ENCODE measurements at places on chromosomes 16 and 17.

DNA sequence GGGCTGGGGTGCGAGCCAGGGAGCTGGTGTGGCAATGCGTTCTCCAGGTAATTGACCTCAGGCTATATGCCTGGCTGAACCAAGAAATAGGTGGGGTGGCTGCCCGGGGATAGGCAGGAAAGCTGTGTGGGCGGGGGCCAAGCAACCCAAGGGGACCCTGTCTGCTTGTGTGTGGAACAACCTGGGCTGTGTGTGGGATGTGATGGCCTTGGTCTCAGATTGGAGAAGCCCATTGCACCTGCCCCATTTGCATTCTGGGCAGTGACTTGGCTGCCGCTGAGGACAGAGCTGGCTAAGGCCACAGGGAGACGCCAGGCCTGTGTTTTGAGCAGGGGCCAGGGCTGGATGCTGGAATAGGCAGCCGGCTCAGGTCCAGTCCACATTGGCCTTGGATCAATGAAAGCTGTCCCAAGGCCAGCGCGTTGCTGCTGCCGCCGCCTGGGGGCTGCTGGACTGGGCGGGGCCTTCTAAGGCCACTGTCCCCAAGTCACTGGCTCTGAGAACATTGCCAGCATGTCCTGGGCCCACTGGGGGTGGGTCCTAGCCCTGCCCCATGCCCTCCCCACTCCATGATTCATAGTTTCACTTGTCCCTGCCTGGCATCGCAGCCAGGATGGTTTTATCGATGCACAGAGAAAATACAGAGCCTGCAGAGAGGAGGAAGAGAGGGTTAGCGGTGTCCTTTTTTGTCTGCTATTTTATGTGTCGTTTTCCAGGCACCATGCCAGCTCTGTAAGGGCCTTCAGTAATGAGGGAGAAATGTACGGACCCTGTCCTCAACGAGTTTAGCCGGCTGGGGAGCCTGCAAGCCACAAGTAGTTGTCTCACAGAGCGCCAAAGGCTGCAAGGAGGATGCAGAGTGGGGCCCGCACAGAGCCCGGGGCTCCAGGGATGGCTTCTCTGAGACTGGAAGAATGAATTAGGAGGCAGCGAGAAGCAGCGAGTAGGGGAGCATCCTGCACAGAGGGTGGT, 43.9 kb downstream of the NKD1 start:
- DNase-seq, result no peak

- DNase-seq, result no peak
Measured at GRCh38 chr17:37677021-37677420, 33.8 kb upstream of the DDX52 start.

- no peak for DNase-seq
Measured at GRCh38 chr17:53061446-53061845, 761.3 kb upstream of the KIF2B start.

- DNase-seq, result no peak
Measured at GRCh38 chr16:56241596-56241995, 50.3 kb downstream of the GNAO1 start.

GRCh38 chr17:58808609-58809563, 53.2 kb downstream of the PPM1E start:
- DNase-seq, result no peak

- no peak for DNase-seq
Measured at GRCh38 chr17:17236295-17237025, 508 bp downstream of the FLCN start.

DNA sequence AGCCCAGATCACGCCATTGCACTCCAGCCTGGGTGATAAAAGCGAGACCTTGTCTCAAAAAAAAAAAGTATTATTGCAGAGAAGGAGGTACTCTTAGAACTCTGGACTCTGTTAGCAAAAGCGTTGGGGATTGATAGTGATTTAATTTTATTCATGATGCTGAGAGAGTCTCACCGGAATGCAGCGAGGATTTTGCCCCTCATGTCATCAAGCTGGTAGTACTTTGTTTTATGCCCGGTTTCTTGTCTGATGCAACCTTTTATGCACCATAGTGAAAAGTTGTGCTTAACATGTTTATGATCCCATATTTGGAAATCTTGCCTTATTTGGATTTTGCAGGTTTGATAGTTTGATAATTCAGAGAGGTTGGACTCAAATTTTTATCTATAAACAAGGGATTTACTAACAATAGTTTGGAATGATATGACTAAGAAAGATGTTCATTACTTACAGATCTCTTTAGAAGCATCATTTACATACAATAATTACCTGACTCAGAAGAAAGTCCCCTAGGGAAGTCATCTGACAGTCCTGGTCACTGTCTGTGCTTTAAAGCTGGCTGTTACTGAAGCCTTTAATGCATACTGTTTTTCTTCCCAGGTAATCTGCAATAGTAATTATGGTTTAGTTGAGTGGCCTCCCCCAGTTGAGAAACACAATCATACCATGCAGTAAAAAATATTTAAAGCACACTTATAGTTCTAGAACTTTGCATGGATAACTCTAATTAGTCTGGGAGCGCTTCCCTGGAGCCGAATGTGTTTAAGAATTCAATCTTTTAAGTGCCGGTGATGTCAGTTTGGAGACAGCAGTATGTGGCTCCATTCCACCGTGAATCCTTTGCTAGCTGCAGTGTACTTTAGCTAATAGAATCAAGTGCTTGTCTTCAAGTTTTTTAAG, 120.9 kb downstream of the PRKCA start:
- no peak for DNase-seq

Data from stimulated activated CD4-positive, alpha-beta T cell treated with anti-CD3 and anti-CD28 coated beads, Interleukin-1b, Interleukin-23, amount 100 ng/mL, for 1 hour (primary cell).